ENCODE measurements at places on chromosomes 16 and 17.

DNA sequence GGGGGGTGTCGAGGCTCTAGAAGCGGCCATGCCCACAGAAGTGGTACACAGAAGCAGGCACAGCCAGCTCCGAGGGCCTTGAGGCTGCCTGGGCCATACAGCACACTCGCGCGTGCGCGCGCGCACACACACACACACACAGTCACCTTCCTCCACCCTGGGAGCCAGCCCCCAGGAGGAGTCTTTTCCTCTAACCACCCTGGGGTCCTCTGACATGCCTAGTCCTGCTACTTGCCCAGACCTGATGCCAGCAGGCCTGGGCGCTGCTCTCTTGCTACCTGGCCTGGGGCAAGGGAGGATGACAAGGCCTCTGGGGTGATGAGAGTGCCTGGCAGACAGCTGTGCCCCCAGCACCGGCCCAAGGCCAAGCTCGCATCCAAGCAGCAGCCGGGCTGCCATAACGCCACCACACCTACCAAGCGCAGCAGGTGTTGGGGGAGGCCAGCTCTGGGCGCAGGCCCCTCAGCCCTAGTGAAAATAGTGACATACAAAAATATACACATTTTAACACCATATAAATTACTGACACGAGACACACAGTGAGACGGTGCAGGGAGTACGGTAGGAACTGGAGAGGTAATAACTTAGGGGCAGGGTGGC is 41.1 kb downstream of the TSC2 start:
- no peak for DNase-seq

DNA sequence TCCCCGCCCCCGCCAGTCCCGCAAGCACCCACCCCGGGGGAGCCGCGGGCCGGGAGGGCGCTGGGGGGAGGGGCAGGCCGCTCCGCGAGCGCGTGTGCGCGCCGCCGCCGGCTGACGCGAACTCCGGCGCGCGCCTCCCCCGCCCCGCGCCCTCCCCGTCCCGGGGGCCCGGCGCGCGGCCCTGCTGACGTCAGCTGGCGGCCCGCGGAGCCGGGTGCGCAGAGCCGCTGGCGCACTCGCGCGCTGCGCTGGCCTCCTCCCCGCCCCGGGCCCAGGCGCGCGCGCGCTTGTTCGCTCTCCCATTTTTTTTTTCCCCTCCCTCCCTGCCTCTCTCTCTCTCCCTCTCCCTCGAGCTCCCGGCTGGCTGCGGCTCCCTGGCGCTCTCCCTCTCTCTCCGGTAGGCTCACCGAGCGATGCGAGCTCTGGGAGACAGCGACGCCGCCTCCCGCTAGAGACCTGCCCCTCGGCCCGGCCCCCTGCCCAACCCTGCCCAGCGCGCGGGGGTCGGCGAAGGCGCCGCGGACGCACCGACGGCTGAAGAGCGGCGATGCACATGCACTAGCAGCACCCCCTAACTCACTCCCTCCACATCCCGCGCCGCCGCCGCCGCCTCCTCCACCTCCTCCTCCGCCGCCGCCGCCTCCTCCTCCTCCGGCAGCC is at the start of gene GNAO1:
GNAO1 (plus strand) TSS at position 334 of the 660 bp plus-strand sequence. CDS start 747 bp downstream, outside the sequence.
- no peak for DNase-seq

GRCh38 chr16:58088091-58088490 is 41.1 kb downstream of the CFAP20 start:
- DNase-seq = no peak

DNA sequence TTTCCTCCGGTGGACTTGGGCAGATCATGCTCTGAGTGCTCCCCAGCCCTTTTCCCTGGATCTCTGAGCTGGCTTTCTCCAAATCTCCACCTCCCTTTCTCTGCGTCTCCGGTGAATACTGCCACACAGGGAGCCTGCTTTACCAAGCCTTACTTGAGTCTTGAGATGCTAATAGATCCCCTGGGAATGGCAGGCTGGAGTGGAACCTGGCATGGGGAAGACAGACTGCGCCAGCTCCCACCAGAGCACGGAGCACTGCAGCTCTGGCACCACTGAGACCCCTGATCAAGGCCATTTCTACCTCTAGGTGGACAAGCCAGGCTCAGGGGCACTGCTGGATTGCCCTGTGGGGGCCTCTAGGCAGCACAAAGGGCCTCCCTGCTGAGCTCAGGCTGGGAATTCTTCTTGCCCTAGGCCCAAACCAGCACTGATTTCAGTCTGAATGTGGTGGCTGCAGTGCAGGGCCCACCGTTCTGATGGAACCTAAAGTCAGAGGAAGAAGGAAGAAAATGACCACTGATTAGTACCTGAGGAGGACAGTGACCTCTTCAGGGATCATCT is 74.3 kb upstream of the CRHR1 start:
- no peak for DNase-seq

DNA sequence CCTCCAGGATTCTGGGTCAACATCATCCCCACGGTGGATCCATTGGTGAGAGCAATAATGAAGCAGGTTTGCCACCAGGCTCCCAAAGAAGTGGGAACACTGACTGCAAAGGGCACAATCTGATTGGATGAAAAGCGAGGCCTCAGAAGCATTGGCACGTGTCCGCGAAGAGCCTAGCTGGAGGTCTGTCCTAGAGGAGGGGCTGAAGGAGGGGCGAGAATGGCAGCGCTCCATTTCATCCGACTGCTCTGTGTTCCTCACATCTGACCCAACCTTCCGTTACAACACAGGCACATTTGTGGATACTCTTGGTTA is 79.9 kb downstream of the MRC2 start:
- no peak for DNase-seq

GRCh38 chr17:55635253-55635914 is 87.3 kb downstream of the TMEM100 start:
- no peak for DNase-seq

DNA sequence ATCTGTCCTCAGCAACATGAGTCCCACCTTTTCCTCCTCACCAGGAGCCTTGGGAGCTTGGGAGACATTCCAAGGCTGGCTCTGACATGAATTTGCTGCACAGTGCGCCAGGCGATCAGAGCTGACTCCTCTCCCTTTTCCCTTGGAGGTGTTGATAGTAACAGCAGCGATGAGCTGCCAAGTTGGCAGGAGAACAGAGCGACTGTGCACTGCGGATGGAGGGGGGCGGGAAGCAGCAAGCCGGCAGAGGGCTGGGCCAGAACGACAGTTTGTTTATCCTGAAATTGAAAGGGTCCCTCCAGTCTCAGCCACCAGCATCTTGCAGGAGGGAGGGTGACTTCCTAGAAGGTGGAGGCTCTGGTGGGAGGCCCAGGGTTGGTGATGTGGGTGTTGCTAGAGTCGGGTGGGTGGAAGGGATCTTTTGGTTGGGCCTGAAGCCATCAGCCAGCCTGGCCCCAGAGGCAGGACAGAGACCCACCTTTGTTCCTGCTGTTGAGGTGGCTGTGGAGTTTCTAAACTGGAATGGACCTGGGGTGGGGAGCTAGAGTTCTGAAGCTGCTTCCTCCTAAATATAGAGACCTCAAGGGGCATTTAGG is 22.5 kb upstream of the DYNLL2 start:
- no peak for DNase-seq

GRCh38 chr16:77916111-77916510 is 106.2 kb upstream of the CLEC3A start:
- no peak for DNase-seq

DNA sequence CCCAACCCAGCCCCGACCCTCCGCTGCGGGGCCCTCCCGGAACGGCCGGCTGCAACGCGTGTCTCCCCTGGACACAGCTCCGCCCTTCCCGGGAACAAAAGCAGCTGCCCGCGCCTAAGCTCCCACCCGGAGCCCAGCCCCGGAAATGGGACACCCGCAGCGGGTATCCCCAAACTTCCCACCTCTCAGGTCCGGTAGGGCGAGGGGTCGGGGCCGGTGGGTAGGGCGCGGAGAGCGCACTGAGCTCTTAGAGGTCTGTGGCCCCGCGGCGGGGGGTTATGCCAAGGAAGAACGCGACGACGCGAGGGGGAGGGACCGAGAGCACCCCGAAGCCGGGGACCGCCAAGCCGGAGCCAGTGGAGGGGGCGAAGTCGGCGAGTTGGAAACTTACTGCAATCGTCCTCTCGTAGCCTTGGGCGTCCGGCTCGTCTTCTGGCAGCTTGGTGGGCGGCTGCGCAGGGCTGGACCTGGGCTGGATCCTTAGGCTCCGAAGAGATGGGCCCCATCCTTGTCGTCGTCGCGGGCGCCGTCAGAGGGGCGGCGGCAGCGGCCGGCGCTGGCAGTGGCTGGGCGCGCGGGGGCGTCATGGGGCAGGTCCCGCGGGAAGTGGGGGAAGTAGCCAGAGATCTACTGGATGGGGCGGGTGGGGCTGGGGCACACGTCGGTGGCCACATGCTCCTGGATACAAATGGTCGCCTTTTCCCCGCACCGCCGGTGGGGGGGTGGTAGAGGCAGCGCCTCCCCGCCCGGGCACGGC is 6.9 kb downstream of the USP6 start:
- no peak for DNase-seq

DNA sequence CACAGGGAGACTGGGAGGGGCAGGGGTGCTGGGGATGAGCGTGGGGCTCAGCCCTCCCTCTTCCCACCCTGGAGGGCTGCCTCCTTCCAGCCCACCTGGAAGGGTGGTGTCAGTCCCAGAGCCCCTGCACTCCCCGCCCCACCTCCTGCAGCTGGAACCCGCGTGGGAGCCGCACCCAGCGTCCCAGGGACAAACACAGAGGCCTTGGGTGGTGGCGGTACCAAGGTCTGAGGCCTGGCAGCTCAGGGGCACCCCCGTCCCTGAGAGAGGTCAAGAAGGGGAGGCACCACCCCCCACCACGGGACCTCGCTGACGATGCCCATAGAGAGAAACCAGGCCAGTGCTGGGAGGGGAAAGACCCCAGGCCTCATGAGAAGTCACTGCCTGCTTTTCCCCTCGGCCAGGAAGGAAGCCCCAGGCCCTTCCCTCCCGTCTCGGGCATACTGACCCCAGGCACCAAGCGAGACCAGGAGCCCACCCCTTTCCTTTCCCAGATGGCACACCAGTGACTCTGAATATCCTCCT is 4.1 kb downstream of the HS3ST6 start:
- DNase-seq = no peak

GRCh38 chr16:80751167-80751566 is 53.2 kb downstream of the CDYL2 start:
- DNase-seq = no peak

- no peak for DNase-seq
Measured at GRCh38 chr16:52090080-52090479, 456.9 kb downstream of the TOX3 start.

DNA sequence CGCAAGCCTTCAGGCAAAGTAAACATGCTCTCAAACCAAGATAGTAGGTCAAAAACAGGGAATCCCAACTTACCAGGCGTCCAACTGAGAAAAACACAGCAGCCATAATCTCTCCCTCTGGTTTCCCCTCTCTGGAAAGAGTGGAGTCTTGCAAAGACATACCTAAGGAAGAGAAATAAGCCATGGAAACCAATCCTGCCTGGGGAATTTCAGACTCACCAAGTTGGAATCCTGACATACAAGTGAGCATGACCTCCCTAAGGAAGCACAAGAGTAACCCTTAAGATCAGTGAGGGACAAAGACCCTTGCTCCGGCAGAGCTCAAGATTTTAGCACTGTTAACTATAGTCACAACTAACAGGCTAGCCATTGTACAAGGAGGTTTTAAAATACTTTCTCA is 4.1 kb downstream of the ZNF624 start:
- no peak for DNase-seq

DNA sequence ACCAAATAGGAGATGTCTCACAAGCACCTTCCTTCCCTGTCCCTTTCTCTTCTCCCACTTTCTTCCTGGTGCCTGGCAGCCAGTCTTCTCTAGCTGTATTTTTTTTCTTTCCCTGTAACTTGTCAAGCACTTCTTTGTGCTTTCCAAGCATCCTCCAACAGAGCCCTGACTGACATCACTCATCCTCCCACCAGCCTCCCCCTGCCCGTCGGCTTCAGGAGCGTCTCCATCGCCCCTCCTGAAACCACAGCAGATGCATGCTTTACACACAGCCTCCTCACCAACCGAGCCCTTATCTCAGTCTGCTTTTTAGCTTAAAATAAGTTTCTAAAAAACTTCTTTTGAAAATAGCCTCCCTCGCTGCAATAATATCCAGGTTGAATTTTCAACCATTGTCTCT is 268.7 kb upstream of the CDH5 start:
- DNase-seq = no peak

- no peak for DNase-seq
Measured at GRCh38 chr17:48570325-48571023, 7.7 kb downstream of the HOXB4 start.

- no peak for DNase-seq
Measured at GRCh38 chr17:44606658-44607057, 49.4 kb downstream of the FZD2 start.

DNA sequence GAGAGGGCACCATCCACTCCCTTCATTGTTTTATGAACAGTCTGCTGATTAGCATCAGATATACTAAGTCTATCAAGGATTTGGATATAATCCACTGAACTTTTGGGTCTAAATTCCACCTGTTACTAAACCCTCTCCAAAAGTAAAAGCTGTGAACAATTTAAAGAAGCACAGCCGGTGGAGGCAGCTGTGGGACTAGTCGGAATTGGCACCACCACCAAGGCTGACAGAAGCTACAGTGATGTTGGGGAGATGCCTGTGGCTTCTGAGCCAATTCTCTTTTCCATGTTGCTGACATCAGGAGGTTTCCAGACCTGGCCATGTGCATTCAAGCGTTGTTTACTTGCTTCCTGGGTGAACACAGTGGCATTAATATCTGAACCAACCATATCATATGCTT is 679.0 kb upstream of the CA10 start:
- no peak for DNase-seq

- DNase-seq = no peak
Measured at GRCh38 chr16:21053590-21053989, 97.1 kb downstream of the DNAH3 start.

DNA sequence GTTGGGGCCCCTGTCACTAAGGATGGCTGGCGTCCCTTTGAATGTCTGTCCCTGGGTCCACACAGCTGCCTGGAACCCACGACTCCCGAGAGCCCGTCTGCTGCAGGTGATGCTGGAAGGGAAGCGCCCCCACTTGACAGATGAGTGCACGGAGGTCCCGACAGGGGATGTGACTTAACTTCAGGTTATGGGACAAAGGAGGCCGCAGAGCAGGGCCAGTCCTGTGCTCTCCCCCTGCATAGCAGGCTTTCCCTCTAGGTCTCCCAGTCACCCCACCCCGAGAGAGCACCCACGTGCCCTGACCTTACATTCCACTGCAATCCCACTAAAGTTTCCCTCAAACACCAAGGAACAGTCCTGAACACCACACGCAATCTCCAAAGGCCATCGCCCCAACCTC is 6.0 kb upstream of the RCVRN start:
- DNase-seq = no peak

DNA sequence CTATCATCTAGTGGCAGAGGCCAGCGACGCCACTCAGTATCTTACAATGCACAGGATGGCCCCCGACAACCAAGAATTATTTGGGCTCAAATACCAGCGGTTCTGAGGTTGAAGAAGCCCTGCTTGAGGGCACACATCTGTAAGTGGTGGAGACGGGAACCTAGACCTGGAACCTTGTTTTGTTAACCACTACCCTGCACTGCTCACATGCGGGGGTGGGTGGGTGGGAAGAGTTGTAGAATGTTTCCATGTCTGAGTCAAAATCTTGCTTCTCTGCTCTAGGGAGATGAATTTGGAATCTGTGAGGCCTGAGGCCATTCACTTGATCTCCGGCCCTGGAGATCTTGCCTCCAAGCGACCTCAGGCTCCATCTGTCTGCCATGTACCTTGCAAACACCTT is 44.1 kb downstream of the ABCC1 start:
- no peak for DNase-seq

GRCh38 chr17:37388266-37388665 is 12.5 kb downstream of the C17orf78 start:
- DNase-seq = no peak

- DNase-seq = no peak
Measured at GRCh38 chr17:27496437-27496943, 40.2 kb downstream of the KSR1 start.

GRCh38 chr17:77429969-77430752 is 289.4 kb downstream of the SEC14L1 start:
- no peak for DNase-seq

- no peak for DNase-seq
Measured at GRCh38 chr16:2919511-2920255, 8.0 kb downstream of the FLYWCH1 start.

Data from NCI-H1436 treated with DMSO at 0.1 percent for 48 hours (cell line).